ENCODE measurements at places on chromosomes 5 and 9. TPM values are rescaled to one million over a fixed set of nuclear protein-coding genes. Genes with fewer than 3 reads are reported as not detected.
A peak's percentile ranks its signal among the peaks of the same experiment; 100 is the strongest.

Gene ORM2
- not detected for total RNA-seq

Gene STING1
- 281 TPM for total RNA-seq

Gene SPINK6
- total RNA-seq = not detected

Gene PDLIM4
- total RNA-seq = not detected

Gene TOR1A
- total RNA-seq = 56.9 TPM

Gene CPLANE1
- 5.8 TPM for total RNA-seq

Gene RGS7BP
- not detected for total RNA-seq

Gene FAM153A
- total RNA-seq = 33.7 TPM

Gene ROPN1L
- total RNA-seq = 5.5 TPM

Gene MUSK
- total RNA-seq = not detected

Gene MARCOL
- total RNA-seq = not detected

Gene PLEKHG4B
- not detected for total RNA-seq

Gene GRM6
- total RNA-seq = not detected

Gene CDKN2B
- total RNA-seq = 3.4 TPM

Gene MRRF
- 27.0 TPM for total RNA-seq

DNA sequence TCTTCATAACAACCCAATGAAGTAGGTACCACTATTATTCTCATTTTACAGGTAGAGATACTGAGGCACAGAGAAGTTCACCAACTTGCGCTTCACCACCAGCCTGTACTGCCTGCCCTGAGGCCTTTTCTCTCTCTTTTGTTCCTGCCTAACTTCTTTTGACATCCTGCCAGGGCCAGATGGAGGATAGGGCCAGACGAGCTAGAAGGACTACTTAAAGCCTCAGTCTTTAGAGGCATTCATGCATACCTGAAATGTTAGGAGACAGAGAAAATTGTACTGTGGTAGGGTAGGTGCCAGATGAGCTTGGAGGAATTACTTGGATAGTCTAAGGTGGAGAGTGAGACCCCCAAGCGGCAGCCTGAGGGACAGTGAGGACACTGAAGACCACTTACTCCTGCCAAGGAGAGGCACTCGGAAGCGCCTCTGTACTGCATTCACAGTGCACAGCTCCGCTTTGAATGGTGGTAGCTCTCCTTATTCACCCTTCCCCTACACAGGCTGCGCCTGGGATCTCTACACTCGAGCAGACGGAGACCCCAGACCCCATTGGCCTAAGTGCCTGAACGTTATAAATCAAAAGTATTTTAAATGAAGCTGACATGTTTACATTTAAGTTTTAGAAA, 6.2 kb upstream of the ORM1 start:
- peaks cover 12% of the 10 kb centered on the region for H3K4me1 ChIP-seq
- peak; percentile 11 for DNase-seq
- no peak overlapping the region for H3K4me3 ChIP-seq
- peaks cover 4% of the 10 kb centered on the region for H3K27me3 ChIP-seq

DNA sequence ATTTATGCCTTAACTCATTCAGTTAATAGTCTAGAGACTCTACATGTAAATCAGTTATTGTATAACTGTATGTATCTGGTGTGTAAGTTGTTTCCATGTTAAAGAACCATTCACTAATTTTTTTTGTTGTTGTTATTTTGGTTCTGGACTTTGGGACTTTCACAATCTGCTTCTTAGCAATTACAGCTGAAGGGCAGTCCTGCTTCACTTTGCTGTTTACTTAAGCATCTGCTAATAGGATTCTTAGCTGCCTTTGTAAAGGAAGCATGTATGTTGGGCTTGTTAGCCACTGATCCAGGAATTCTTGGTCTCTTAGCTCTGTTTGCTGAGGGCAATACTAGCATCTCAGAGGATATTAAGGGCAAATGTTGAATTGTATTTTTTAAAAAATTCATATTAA, 97.0 kb downstream of the FOCAD start:
- H3K4me3 ChIP-seq = no peak overlapping the region
- peaks cover 2% of the 10 kb centered on the region for H3K4me1 ChIP-seq
- no peak overlapping the region for H3K27ac ChIP-seq
- H3K27me3 ChIP-seq = no peaks in the 10 kb centered on the region
- no peak for DNase-seq

DNA sequence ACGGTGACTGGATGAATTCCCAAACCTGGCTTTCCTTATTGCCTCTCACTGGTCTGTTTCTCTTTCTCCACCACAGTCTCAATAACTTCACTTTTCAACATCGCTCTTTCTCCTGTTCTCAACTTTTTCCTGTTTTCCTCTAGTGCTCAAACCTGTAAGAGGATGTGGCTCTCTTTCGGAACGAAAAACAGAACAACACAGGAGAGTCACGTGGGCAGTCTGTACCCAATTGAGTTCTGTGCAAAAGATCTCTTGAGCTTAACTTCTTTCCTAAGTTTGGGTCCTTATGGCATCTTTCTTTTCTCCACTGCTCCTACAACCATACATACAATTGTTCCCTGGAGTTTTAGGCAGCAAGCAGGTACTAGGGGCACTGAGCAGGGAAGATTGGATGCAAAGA, 8.9 kb downstream of the HAVCR1 start:
- peak overlapping the region; percentile 60 for H3K4me3 ChIP-seq
- no peaks in the 10 kb centered on the region for H3K27me3 ChIP-seq
- H3K36me3 ChIP-seq = peaks cover 35% of the 10 kb centered on the region
- peak overlapping the region; percentile 76 for H3K27ac ChIP-seq
- no peak for DNase-seq

- H3K36me3 ChIP-seq = peaks cover 32% of the 10 kb centered on the region
- peak; percentile 93 for DNase-seq
- peak within 1 kb of the TSS; percentile 86 for H3K4me3 ChIP-seq
Measured at GRCh38 chr9:5437254-5438216, at the start of gene PLGRKT. PLGRKT (minus strand) TSS chr9:5437925; CDS start chr9:5431977, 5,948 bp downstream.

- H3K4me3 ChIP-seq = no peak overlapping the region
- H3K27me3 ChIP-seq = no peaks in the 10 kb centered on the region
- peaks cover 33% of the 10 kb centered on the region for H3K4me1 ChIP-seq
Measured at GRCh38 chr9:92769286-92769685, 4.7 kb upstream of the BICD2 start.

- H3K27ac ChIP-seq = no peak overlapping the region
- no peak overlapping the region for H3K4me3 ChIP-seq
- H3K27me3 ChIP-seq = peaks cover 3% of the 10 kb centered on the region
- no peaks in the 10 kb centered on the region for H3K4me1 ChIP-seq
Measured at GRCh38 chr9:87116492-87116891, 169.2 kb upstream of the GAS1 start.

DNA sequence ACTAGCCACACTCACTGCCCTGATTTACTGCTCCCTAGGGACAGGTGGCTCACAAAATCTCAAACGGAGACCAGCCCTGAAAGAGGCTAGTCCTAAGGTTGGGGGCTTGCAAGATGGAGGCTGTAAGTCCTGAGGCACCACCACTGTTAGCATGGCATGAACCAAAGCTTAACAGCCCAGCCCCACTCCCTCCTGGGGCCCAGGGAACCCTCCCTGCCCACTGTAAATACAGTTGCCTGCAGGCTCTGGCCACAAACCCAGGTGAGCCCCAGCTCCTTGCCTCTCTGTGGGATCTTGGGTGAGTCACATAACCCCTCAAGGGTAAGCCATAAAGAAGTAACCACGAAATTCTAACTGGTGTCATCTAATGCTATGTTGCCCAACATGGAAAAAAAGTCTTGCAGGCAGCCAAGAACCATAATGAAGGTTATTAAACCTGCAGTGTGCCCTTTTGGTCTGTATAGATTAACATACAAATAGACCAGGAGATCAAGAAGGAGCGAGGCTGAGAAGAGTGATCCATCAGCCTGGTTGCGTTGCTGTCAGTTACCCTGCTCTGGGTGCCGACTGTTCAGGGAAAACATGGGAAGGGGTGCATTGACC, 1.7 kb upstream of the POMT1 start:
- no peaks in the 10 kb centered on the region for H3K27me3 ChIP-seq
- peak overlapping the region; percentile 60 for H3K4me3 ChIP-seq
- peaks cover 31% of the 10 kb centered on the region for H3K36me3 ChIP-seq
- peak; percentile 71 for DNase-seq

- no peaks in the 10 kb centered on the region for H3K27me3 ChIP-seq
- H3K4me3 ChIP-seq = no peak overlapping the region
- peaks cover 54% of the 10 kb centered on the region for H3K4me1 ChIP-seq
- no peak for DNase-seq
- H3K36me3 ChIP-seq = peaks cover 57% of the 10 kb centered on the region
- H3K27ac ChIP-seq = peak overlapping the region; percentile 70
Measured at GRCh38 chr5:6737043-6737941, 24.1 kb downstream of the TENT4A start.

GRCh38 chr5:110150199-110150598, 460.5 kb downstream of the MAN2A1 start:
- H3K4me3 ChIP-seq = no peak overlapping the region
- H3K27me3 ChIP-seq = no peaks in the 10 kb centered on the region
- no peaks in the 10 kb centered on the region for H3K4me1 ChIP-seq
- no peak overlapping the region for H3K27ac ChIP-seq
- no peak for DNase-seq
- no peaks in the 10 kb centered on the region for H3K36me3 ChIP-seq

GRCh38 chr5:170497311-170498038, 6.3 kb upstream of the KCNIP1 start:
- H3K36me3 ChIP-seq = no peaks in the 10 kb centered on the region
- H3K27ac ChIP-seq = no peak overlapping the region
- H3K4me3 ChIP-seq = no peak overlapping the region
- no peak for DNase-seq
- H3K4me1 ChIP-seq = no peaks in the 10 kb centered on the region

- H3K27me3 ChIP-seq = no peaks in the 10 kb centered on the region
- no peak overlapping the region for H3K27ac ChIP-seq
- no peak overlapping the region for H3K4me3 ChIP-seq
- H3K4me1 ChIP-seq = no peaks in the 10 kb centered on the region
- no peaks in the 10 kb centered on the region for H3K36me3 ChIP-seq
- no peak for DNase-seq
Measured at GRCh38 chr5:25489834-25490538, 845.2 kb upstream of the CDH10 start.

DNA sequence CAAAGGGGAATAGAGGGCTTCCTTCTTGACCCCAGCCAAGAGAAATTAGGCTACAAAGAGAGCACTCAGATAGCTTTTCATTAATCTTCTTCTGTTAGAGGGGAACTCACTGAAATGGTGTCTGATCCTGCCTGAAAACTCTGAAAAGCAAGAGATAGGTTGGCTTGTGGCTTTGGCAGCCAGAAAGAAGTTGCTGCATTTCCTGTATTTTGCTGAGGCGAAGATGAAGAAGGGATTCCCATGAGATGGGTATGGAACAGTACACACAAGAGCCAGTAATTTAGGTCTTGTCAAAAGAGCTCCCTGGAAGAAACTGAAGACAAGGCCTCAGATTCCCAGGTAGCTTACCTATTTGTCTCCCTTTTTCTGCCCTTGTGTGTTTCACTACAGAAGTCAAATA, 120.9 kb upstream of the TARS1 start:
- no peaks in the 10 kb centered on the region for H3K36me3 ChIP-seq
- no peak overlapping the region for H3K27ac ChIP-seq
- no peak for DNase-seq
- H3K4me3 ChIP-seq = no peak overlapping the region
